ENCODE measurements at places on chromosomes 3 and 15.

GRCh38 chr3:47573190-47574172 is 5.2 kb downstream of the CSPG5 start:
- DNase-seq, result no peak

DNA sequence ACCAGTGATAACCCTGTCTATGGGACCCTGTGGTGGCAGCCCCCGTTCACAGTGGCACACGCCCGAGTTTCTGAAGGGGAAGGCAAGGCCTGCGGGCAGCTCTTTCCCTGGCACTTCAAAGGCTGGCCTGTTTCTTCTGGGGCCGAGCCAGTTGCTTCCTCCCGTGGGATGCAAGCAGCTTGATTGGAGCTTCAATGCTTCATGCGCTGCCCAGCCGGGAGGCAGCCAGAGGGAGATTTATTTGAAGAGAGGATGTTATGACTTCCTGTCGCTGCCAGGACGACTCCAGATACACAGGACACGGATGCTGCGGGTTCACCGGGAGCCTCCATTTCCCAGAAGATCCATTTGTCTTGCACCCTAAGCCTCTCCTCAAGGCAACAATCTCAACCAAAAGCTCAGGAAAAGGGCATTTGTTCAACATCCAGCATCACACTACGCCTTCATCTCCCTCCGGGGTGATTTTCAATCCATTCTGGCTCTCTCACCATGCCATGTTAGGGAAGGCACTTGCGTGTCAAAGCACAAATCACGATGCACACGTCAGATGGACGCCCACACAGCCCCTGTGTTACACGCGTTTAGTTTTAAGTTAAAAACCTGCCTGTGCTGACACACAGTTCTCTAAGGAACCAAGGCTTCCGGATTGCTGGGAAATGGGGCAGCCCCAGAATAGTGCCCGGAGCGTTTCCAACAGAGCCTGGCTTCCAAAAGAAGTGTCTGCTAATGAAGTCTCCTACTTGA is 330.2 kb downstream of the OCA2 start:
- no peak for DNase-seq

DNA sequence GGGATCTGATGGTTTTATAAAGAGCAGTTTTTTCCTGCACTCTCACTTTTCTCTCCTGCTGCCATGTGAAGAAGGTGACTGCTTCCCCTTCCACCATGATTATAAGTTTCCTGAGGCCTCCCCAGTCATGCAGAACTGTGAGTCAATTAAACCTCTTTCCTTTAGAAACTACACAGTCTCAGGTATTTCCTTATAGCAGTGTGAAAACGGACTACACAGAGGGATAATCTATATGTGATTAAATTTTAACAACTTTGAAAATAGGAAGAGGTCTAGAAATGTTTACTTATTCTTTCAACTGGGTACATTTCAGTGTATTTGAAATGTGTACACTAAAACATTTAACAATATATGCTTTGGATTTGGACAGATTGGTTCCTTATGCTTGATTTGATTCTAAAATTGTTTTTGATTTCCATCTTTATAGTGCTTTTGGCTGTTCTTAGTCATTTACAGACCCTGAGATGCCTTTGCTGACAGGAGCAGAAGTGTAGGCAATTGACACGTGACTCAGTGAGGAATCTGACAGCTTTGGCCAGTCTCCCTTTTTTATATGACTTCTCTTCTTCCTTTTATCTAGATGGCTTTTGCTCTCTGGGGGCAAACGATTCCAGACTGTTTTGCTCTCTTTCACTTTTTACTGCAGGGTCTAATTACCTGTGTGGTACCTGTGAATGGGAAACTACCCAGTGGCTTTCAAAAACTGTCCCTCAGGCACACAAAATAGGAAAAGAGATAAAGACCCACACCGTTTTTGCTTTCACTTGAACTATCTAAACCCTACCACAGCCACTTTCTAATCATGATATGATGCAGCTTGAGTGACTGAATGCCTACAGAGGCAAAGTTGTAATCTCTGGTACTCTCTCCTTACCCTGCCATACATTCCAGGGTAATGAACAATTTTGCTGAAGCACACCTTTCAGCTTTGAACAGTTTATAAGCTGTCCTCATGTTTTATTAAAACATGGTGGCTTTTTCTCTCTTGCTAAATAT is 422.6 kb downstream of the ROBO1 start:
- no peak for DNase-seq

- no peak for DNase-seq
Observed at GRCh38 chr15:64749999-64750657, 25.3 kb downstream of the RBPMS2 start.

GRCh38 chr3:62981962-62982361 is 106.7 kb upstream of the CADPS start:
- DNase-seq, result no peak

- DNase-seq, result no peak
Observed at GRCh38 chr3:197527569-197527968, 28.2 kb downstream of the BDH1 start.

GRCh38 chr3:11636394-11636770 is 7.3 kb downstream of the VGLL4 start:
- no peak for DNase-seq

DNA sequence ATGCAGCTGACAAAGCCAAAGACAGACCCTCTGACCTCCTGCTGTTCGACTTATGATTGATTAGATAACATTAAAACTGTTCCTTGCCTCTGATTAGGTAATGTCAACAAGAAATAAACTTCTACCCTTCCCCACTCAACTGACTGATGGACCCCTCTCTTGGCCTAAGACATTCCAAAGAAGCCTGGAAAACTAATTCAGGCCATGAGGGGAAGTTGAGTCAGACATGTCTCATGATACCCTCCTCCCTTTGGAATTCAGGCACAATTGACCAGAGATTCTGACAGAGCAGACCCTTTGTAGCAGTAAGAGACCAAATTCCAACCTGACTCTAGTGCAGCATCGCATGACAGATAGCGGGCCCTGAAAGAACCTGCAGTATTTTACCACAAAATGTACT is 354.5 kb downstream of the OCA2 start:
- no peak for DNase-seq

GRCh38 chr3:56691165-56692000 is 8.3 kb upstream of the TASOR start:
- no peak for DNase-seq

DNA sequence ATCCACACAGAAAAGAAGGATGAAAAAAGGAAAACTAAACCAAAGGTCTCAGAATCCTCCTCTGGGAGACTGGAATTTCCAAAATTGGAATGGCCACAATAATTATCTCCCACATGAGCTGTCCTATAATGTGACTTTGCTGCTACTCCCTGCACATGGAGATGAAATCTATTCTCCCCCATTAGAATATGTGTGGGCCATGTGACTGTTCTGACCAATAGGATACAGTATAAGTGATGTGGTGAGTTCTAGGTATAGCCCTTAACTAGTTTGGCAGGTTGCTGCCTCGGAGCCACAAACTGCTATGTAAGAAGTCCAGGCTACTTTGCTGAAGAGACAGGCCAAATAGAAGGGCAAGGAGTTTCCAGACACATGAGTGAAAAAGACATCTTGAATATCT is 5.2 kb downstream of the TRIM59 start:
- DNase-seq, result no peak

DNA sequence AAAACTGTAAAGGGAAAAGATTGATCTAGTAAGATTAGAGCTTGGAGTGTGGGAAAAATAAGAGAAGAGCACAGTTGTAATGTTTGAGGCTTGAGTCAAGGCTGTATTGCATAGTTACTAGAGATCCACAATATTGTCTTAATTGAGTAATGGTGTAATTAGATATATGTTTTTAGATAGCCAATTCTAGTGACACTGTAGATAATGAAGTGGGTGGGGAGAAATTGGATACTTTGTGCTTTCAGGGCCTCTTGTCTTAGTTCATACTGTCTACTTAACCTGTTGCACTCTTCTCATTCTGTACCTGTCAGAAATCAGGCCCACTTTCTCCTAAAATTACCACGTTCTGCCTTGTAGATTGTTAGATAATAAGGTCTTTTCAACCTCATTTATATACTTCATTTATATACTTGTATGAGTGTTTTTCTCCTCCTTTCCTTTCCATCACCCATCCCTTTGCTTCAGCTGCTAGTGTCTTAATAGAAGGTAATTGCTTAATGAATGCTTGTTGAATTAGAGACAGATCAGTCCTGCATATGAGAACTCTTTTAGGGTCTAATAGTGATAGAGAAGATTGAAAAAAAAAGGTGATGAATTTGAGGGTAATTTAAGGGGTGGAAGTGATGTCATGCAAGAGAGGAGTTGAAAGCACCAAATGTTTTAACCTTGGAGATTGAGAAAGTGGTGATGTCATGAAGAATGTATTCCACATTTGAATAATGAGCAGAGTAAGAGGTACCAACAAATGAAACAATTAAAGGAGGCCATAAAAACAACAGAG is 32.0 kb downstream of the PIK3CA start:
- DNase-seq, result no peak

GRCh38 chr3:185021256-185021655 is 131.6 kb downstream of the C3orf70 start:
- no peak for DNase-seq

GRCh38 chr3:189735913-189736312 is 104.7 kb downstream of the TP63 start:
- DNase-seq, result no peak

- no peak for DNase-seq
Observed at GRCh38 chr3:11381141-11381540, 108.9 kb downstream of the ATG7 start.

GRCh38 chr3:109887293-109887692 is 549.9 kb upstream of the DPPA4 start:
- DNase-seq, result no peak

- no peak for DNase-seq
Observed at GRCh38 chr15:91040856-91041255, 18.5 kb upstream of the VPS33B start.

- no peak for DNase-seq
Observed at GRCh38 chr3:87486115-87486514, 209.7 kb upstream of the POU1F1 start.

- no peak for DNase-seq
Observed at GRCh38 chr15:82039871-82040270, 5.9 kb downstream of the MEX3B start.

DNA sequence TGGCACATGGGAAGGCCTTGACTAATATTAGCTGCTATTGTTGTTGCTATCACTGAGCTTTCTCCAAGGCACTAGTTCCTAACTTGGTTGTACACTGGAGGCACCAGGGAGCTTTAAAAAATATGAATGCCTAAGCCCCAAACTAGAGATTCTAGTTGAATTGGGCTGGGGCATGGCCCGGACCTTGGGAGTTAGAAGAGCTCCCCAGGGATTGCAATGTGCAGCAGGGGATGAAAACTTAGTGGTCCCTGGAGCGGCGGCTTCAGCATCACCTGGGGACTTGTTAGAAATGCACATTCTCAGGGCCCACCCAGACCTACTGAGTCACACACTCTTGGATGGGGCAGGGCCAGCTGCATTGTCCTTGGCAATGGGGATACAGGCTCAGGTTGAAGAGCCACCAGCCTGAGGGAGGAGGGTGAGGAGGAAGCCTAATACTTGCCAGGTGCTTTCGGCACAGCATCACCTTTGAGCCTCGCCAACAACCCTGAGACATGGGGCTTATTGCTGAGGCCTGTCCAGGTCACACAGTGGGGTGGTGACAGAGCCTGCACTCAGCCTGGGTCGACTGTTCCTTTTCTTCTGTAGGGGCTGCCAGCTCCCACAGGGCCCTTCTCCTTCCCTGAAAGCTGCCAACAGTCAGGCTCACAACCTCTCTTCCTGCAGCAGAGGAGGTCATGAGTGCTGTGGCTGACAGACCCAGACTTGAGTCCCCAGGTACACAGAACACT is 84.5 kb downstream of the ATP2B2 start:
- no peak for DNase-seq

DNA sequence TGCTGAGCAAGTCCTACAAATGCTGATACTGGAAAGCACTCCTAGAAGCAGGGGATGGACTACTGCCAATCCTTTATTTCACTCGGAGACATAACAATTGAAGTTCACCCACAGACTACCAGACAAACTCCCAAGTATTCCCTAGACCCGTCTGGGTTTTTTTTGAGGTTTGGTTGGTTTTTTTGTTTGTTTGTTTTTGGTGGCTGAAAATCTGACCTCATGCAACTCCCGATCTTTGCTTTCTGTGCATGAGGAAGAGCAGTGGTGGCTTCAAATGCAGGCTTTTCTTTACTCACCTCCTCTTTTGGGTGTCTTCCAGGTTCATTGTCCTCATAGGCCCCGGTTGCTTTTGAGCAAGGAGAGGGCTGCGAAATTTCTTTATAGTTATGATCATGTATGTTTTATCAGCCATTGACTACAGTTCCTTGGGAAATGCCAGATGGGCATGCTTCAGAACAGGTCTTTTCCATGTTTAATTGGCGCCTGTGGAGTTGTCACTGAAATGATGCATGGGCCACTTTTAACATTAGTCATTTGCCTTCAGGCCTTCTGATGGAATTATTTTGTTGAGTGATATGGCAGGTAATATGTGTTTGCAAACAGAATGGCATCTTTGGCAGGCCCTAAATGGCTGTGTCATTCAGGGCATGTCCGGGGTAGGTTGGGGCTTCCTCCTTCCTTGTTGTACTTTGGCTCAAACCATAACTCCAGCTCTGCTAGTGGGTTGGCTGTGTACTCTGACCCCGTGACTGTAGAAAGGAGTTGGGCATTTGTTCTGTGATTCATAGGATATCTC is 81.3 kb upstream of the ZBED2 start:
- no peak for DNase-seq

DNA sequence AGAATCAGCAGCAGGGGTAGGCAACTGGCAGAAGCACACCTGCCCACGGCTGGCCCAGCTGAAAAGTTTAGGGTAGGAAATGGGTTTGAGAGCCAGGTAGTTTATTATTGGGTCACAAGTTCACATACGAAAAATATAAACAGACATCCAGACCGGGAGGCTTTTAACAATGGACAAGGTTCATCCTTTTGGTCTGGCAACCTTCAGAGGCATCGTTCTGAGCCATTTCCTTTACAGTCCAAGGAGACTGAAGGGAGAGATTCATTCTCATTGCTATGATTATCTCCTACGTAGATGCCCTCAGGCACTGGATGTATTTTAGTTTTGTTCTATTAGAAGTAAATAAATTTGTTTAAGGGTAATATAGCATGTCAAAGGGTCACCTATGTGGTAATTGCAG is 248.0 kb upstream of the THBS1 start:
- DNase-seq, result no peak

DNA sequence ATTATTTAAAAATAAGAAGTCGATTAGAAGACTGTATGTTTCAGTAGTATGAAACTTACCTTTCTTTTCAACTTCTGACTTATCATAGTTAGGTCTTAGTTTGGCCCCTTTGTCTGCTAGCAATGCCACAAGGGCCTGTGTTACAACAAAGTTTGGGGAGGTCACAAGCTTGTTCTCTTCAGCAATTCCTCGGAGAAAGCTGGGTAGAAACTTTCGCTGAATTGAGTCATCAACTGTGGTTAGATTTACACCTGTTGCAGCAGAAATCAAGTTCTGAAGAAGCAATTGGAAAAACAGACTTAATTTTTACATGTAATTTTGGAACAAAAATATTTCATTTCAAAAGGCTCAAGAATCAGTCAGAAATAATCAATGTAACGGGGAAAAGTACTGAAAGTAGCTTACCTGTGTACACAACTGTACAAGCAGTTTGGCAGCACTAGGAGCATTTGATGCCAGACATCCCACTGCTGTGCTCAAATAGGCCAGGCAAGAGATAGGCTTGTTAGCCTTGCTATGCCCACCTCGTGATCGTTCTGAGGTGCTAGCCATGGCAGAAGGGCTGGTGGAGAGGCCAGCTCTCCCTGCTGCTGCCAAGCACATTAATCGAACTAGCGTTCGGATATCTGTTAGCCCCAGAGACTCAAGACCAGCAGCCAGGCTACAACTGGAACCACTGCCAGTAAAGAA is 58.6 kb downstream of the FBXL22 start:
- no peak for DNase-seq

Data from stimulated activated CD4-positive, alpha-beta T cell treated with anti-CD3 and anti-CD28 coated beads, TNF-alpha, amount 100 ng/mL, for 24 hours (primary cell).